ENCODE measurements at places on chromosomes 7 and 10. TPM values are rescaled to one million over a fixed set of nuclear protein-coding genes. Genes with fewer than 3 reads are reported as not detected.

The SLC39A12 gene
- total RNA-seq = not detected

The GCK gene
- 2.5 TPM for total RNA-seq

GRCh38 chr7:26863518-26864308 lies 677 bp downstream of the SKAP2 start:
- H3K27ac ChIP-seq = peak overlapping the region; percentile 79
- H3K4me1 ChIP-seq = no peaks in the 10 kb centered on the region
- peak overlapping the region; percentile 47 for H3K4me3 ChIP-seq
- peaks cover 30% of the 10 kb centered on the region for H3K27me3 ChIP-seq

The LYZL1 gene
- total RNA-seq = not detected

- H3K4me3 ChIP-seq = no peak overlapping the region
- no peaks in the 10 kb centered on the region for H3K36me3 ChIP-seq
- no peak overlapping the region for H3K27ac ChIP-seq
- H3K27me3 ChIP-seq = no peaks in the 10 kb centered on the region
Observed at GRCh38 chr7:124276005-124276622, 243.2 kb upstream of the TMEM229A start.

DNA sequence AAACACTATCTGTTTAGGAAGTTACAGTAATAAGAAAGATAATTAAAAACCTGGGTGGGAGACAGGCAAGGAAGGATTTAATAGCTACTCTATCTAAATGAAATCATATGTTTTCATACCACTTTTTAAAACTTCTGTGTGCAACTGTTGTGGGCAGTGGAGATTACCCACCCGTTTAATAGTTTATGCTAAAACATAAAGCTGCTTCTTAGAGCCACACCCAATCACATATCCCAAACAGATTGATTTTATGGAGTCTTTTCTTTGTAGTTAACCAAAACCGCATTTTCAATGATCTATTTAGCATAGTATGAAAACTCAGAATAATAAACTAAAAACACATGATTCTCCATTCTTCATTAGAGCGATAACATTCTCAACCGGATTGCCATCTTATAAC lies 304.1 kb downstream of the AGMO start:
- no peaks in the 10 kb centered on the region for H3K36me3 ChIP-seq
- H3K4me1 ChIP-seq = no peaks in the 10 kb centered on the region
- H3K27ac ChIP-seq = no peak overlapping the region
- H3K27me3 ChIP-seq = no peaks in the 10 kb centered on the region
- H3K4me3 ChIP-seq = no peak overlapping the region

DNA sequence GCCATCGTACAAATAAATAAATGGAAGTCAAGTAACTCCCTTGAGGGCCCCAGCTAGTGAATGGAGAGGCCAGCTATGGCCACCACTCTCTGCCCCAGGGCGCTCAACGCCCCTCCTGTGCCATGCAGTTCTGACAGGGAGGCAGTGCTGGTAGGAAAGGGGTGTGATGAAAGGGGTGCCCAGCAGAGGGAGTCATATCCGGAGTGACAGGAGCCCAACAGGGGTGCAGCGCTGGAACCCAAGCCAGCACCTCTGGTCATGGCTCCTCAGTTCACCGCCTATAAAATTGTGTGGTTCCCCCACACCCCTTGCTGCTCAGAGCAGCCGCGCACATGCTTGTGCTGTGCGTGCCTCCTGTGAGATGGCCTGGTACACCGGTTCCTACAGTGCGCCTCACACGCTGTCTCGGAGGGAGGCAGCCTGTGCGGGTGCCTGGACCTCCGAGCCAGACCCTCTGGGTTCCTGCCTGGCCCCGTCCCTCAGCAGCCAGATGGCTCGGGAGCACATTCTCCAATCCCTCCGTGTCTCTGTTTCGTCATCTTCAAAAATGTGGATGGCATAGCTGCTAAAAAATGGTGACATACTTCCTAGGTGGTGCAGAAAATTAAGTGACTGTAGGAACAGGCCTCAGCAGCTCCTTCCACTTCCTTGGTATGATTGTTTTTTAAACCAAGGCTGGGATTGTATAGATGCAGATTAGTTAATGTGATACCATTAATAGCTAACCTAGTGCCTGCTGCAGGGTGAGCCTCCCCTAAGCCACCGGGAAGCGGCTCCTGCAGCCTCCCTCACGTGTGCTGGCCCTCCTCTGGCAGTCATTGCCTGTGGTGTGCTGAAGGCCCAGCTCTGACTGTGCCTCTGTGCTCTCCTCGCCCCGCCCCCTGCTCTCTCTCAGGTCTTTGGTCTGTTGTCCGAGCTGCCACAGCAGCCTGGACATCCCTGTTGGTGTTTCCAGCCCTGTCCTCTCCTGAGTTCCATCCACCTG lies 125.8 kb downstream of the EGFR start:
- H3K36me3 ChIP-seq = no peaks in the 10 kb centered on the region
- no peak overlapping the region for H3K4me3 ChIP-seq
- H3K27me3 ChIP-seq = no peaks in the 10 kb centered on the region
- no peaks in the 10 kb centered on the region for H3K4me1 ChIP-seq

The PNLIPRP2 gene
- total RNA-seq = 21.1 TPM

The TMEM209 gene
- 14.2 TPM for total RNA-seq

The TAF3 gene
- total RNA-seq = 3.3 TPM

- H3K27ac ChIP-seq = no peak overlapping the region
- DNase-seq = no peak
- no peak overlapping the region for H3K4me3 ChIP-seq
- H3K4me1 ChIP-seq = no peaks in the 10 kb centered on the region
- no peaks in the 10 kb centered on the region for H3K27me3 ChIP-seq
Observed at GRCh38 chr10:132104062-132104461, 38.3 kb downstream of the JAKMIP3 start.

GRCh38 chr7:131161103-131161502 lies 166.6 kb upstream of the MKLN1 start:
- DNase-seq = no peak
- no peaks in the 10 kb centered on the region for H3K36me3 ChIP-seq
- H3K27me3 ChIP-seq = no peaks in the 10 kb centered on the region
- H3K27ac ChIP-seq = no peak overlapping the region

DNA sequence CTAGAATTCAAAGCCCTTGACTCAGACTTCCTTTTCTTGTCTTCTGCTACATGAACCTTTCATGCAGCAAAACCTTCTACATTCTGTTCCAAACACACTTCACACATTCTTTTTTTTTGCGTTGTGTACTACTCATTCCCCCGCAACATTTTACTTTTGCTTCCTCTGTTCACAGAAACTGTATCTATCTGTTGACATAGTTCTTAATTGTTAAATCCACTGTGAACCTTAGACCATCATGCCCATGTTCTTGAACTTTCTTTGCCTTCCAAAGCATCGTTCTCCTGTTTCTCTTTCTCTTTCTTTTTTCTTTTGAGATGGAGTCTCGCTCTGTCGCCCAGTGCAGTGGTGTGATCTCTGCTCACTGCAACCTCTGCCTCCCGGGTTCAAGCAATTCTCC lies 14.2 kb downstream of the CCSER2 start:
- no peaks in the 10 kb centered on the region for H3K36me3 ChIP-seq
- H3K4me1 ChIP-seq = no peaks in the 10 kb centered on the region
- H3K4me3 ChIP-seq = no peak overlapping the region
- DNase-seq = no peak
- no peak overlapping the region for H3K27ac ChIP-seq

DNA sequence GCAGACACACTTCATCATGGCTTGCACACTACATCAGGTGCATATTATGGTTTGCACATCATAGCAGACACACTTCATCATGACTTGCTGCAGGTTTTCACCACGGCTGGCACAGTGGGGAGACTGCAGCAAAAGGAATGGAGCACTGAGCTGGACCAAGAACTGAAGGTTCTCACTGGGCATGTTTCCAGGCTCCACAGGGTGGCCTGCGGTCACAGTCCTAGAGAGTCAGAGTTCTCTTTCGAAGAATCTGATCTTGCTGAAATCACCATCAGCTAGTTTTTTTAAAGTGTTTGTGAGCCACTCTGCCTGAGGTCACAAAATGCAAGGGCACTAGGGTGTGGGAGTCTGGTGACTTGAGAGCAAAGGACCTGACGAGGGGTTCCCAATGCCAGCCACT lies 140.4 kb upstream of the NPY start:
- no peaks in the 10 kb centered on the region for H3K4me1 ChIP-seq
- no peak overlapping the region for H3K4me3 ChIP-seq
- H3K27me3 ChIP-seq = no peaks in the 10 kb centered on the region
- no peak for DNase-seq
- H3K36me3 ChIP-seq = no peaks in the 10 kb centered on the region

DNA sequence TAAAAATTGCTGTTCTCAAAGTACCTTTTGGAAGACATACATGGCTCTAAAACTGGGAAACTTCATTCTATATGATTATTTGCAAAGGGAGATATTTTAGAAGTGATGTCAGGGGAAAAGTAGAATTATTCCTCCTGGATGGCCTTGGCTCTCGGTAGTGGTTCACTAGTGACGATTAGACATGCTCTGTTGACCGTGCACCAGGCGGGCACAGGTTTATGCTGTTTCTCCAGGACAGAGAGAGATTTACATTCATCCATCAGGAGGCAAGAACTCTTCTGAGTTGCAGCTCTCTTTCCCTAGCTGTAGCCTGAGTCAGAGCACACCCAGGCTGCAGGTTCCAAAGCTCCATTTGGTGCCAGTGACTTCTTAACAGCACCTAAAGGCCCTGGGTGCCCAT lies 184.9 kb upstream of the WDR11 start:
- H3K36me3 ChIP-seq = no peaks in the 10 kb centered on the region
- no peak overlapping the region for H3K4me3 ChIP-seq
- H3K27me3 ChIP-seq = no peaks in the 10 kb centered on the region
- DNase-seq = no peak

DNA sequence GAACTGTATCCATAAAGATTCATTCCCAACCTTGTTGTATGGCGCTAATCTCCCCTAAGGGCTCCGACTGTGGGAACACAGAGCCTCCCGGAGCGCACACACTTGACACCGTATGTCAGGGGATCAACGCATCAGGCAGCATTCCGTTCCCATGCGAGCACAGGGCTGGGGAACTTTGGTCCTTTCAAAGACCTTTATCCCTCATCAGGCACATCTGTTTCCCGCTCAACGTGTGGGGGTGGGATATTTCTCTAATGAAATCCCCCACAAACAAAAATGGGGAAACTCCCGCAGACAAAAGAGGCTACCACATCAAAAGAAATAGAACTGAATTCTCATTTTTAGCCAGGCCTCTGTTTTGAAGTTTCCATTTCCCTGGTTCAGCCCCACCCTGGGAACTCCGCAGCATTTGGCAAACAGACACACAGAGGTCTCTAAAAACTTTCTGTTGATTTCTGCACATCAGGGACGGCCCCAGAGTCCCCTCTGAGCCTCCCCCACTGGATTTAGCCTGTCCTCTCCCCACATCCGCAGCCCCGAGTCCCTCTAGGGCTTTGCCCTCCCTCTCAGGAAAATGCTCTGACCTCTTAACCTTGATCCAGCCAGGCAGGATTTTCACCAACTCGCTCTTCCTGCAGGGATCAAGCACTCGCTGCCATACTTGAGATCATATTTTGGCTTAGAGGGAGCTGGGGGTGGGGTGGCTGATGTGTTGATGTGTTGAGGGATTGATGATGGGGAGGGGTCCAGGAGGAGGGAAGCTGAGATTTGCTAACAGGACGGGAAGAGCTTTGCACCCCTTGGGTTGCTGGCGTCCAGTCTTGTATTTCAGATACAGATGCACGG lies 6.6 kb downstream of the CPA5 start:
- peaks cover 36% of the 10 kb centered on the region for H3K4me1 ChIP-seq
- no peak for DNase-seq
- H3K4me3 ChIP-seq = no peak overlapping the region

The CTNNA3 gene
- 25.9 TPM for total RNA-seq

DNA sequence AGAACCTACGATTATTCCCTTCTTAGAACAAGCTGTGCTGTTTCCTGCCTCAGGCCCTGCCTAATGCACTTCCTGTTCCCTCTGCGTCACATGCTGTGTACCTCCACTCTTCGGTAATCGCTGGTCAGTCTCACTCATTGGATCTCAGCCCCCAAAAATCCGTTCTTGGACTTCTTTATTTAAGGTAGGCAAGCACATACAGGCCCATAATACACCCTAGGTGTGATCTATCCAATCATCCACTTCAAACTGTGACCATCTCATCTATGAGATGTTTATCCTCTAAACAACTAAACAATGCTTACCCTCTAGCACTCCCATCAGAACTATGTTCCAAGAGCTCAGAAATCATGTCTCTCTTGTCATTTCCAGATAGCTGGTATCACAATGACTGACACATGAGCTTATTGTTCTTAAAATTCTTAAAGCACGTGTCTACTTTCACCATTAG lies 83.9 kb downstream of the CADPS2 start:
- no peak overlapping the region for H3K4me3 ChIP-seq
- no peaks in the 10 kb centered on the region for H3K36me3 ChIP-seq
- H3K4me1 ChIP-seq = no peaks in the 10 kb centered on the region
- no peaks in the 10 kb centered on the region for H3K27me3 ChIP-seq
- no peak overlapping the region for H3K27ac ChIP-seq
- DNase-seq = no peak

DNA sequence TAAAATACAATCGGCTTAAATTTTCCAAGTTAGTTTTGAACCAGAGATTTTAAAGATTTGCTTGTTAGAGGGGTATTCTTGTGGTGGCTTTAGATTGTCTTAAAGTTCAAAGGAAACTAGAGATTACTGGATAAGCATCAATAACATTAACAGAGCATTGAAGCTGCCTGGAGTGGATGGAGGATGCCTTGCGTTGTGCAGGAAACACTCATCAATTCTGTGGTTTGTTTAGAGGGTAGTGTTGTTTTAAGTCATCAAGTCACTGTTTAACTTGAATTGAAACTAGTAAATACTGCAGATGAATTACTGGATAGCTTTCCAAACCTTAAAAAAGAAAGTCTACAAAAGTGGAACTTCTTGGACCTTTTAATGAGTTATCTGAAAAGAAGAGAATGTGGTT lies 218.6 kb downstream of the CELF2 start:
- H3K4me3 ChIP-seq = no peak overlapping the region
- H3K27ac ChIP-seq = no peak overlapping the region
- no peak for DNase-seq
- no peaks in the 10 kb centered on the region for H3K4me1 ChIP-seq

DNA sequence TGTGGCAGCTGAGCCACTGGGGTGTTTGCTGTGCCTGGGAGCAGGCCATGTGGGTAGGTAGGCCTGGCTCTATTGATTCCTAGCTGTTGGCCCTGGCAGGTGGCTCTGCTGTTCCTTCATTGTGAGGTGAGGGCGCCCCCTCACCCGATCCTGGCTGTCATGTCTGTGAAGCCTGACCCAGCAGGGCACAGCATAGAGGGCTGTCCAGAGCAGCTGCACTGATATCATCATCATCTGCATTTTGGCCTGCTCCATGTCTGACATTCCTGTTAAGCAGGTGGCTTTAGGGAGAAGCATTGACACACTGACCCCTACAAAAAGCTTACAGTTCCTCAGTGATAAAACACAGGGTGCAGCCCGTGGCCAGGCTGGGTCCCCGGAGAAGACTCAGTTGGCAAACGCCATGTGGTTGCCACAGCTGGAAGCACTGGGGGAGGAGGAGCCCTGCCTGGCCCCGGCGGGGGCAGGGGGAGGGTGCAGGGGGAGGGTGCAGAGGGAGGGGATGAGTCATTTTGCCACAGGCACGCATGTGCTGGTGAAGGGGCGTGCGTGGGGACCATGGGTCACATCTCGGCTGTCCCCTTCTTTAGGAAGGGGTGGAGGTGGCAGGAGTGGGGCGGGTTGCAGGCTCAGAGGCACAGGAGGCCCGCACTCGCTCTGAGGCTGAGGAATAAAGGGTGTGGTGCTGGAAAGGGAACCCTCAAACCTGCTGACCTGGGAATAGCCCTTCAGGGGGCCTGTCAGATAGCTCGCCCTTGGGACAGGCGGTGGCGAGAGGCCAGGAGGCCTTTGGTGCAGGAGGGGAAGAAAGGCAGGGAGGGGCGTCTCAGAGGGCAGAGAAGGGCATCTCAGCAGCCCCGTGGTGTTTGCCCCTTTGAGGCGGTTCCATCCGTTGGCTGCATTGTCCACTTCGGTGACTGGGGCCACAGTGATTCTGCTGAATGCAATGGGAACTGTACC lies 31.6 kb downstream of the IKZF1 start:
- H3K4me1 ChIP-seq = no peaks in the 10 kb centered on the region
- peaks cover 10% of the 10 kb centered on the region for H3K27me3 ChIP-seq
- no peak for DNase-seq
- no peak overlapping the region for H3K4me3 ChIP-seq
- no peaks in the 10 kb centered on the region for H3K36me3 ChIP-seq
- H3K27ac ChIP-seq = no peak overlapping the region

All from hepatocyte (in vitro differentiated cells).